ENCODE measurements at places on chromosomes 5 and 9. TPM values are rescaled to one million over a fixed set of nuclear protein-coding genes. Genes with fewer than 3 reads are reported as not detected.

Gene IFNA21
- total RNA-seq, result not detected

DNA sequence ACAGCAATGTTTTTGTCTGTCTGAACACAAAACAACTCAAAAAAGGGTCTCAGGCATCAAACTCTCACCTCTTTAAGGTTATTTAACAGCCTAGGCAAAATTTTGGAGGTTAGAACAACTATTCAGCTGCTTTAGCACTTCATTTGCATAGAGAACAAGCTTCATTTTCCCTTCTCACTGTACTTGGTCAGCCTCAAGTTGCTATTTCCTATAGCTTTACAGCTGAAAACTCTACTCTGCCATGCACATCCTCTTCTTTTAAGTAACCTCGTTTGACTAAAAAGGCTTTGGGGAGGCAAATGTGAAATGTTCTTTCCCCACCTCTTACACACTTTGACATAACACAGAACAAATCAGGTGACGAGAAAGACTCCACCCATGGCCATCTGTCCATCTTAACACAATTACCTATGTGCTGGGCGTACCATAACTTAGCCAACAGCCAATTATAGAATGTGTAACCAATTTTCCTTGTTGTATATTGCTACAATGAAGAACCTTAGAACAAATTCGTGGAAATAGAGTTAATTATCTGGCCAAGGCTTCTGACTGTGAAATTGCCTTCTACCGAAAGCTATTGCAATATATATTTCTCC lies 195.7 kb downstream of the DCP2 start:
- no peak overlapping the region for H3K4me3 ChIP-seq
- peaks cover 8% of the 10 kb centered on the region for H3K4me1 ChIP-seq
- H3K27ac ChIP-seq, result no peak overlapping the region

Gene SPAG8
- not detected for total RNA-seq

- no peaks in the 10 kb centered on the region for H3K27me3 ChIP-seq
- DNase-seq, result no peak
- no peak overlapping the region for H3K27ac ChIP-seq
- no peaks in the 10 kb centered on the region for H3K4me1 ChIP-seq
Measured at GRCh38 chr9:78707481-78707991, 410.6 kb downstream of the PSAT1 start.

DNA sequence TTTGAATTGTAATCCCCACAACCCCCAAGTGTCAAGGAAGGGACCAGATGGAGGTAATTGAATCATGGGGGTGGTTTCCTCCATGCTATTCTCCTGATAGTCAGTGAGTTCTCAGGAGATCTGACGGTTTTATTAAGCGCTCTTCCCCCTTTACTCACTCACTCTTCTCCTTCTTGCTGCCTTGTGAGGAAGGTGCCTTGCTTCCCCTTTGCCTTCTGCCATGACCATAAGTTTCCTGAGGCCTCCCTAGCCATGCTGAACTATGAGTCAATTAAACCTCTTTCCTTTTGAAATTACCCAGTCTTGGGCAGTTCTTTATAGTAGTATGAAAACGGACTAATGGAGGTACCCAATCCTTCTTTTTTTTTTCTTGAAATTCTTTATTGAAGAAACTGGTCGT lies 2.2 kb upstream of the CEP120 start:
- H3K4me3 ChIP-seq, result no peak overlapping the region
- no peak for DNase-seq
- no peak overlapping the region for H3K27ac ChIP-seq
- H3K27me3 ChIP-seq, result no peaks in the 10 kb centered on the region
- H3K4me1 ChIP-seq, result peaks cover 39% of the 10 kb centered on the region
